ENCODE measurements at places on chromosomes 5 and 9.

DNA sequence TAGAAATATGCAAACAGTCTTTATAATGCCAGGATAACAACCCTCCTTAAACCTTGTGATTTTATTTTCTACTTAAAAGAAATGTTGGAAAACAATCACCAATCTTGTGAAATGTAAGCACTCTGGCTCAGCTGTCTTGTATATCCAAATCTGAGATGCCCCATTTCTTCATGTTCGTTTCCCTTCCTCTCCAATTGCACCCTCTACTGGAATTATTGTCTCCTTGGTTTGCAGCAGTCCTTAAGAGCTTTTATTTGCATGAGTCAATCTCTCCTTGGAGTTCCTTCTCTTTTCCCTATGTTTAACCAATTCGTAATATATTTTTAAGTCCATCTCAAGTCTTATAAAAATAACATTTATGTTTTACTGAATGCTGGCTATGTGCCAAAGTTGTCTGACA, 362.0 kb upstream of the CDH10 start:
- no peak for DNase-seq

GRCh38 chr9:135609366-135609955, 29.9 kb downstream of the GLT6D1 start:
- no peak for DNase-seq

- DNase-seq: no peak
Observed at GRCh38 chr9:38671372-38671731, 48.6 kb downstream of the FAM240B start.

DNA sequence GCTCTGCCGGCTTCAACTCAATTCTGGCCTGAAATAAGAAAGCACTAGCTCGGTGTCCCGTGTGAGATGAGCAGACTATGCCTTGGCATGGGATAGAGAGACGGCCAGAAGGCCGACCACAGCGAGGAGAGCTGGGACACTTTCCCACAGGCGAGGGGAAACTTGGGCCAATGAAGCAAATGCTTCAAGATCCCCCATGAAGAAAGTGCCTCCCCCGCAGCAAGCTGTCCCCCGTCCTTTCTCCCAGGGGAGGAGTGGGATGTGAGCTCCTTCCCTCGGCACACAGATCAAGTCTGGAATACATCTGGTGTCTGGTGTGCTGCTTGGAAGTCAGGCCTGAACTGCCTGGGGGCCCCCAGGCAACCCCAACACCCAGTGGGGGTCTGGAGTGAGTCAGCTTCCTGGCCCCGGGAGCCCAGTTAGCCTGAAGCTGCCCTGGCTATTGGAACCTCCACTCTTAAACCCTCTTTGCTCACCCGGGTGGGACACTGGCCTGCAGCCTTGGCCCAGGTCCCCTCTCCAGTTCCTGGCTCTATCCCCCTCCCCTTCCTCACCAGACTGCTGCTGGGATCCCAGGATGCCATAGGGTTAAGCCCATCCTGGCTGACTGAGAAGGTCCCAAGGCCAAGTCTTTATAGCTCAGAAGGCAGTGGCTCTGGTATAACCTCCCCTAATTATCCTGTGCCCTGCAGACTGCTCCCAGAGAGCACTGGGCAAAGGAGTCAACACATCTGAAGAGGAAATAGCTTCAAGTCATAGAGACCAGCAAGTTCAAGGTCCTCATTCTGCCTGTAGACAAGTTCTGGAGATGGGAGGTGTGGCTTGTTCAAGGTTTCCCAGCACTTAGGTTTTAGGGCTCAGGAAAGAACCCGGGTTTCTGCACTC, 205.3 kb downstream of the TTLL11 start:
- no peak for DNase-seq

DNA sequence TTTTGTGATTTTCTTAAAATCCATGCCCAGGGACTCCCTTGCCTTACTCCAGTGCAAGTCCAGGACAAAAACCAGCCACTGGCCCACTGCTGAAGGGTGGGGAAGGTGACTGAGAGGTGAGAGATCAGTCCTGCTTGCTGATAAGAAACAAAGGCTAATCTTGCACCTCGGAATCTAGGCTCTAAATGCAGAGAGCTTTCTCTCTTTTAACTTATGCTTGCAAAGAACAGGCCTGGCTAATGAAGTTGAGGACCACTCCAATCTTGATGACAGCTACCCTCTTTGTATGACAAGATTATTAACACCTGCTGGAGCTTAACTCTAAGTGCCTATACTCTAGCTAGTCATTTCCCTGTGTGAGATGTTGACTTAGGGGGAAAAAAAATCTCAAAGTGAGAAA, 8.8 kb downstream of the TLE1 start:
- DNase-seq: no peak

GRCh38 chr5:90168399-90168798, 241.2 kb downstream of the CETN3 start:
- DNase-seq: no peak

GRCh38 chr5:127647361-127647958, 1.4 kb upstream of the CTXN3 start:
- no peak for DNase-seq

DNA sequence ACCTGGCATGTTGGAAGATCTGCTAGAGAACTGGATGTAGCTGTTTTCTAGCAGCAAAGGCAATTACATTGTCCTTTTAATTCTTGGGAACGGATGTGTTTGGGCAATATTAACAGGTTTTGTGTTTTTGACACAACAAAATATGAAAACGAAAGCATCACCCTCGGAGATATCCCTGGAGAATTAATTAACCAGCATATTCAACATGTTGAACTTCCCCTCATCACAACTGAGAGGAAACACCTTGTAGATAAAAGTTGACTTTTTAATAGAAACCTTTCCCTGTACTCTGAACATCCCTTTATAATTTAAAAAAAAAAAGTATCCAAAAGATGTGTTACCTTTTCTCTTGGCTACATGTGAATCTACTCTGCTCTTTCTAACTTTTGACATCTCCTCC, 13.0 kb downstream of the SEMA6A start:
- DNase-seq: no peak

GRCh38 chr5:95778713-95779436, 43.7 kb downstream of the GLRX start:
- DNase-seq: peak; percentile 22

- DNase-seq: no peak
Observed at GRCh38 chr9:374736-375135, 160.1 kb downstream of the DOCK8 start.

DNA sequence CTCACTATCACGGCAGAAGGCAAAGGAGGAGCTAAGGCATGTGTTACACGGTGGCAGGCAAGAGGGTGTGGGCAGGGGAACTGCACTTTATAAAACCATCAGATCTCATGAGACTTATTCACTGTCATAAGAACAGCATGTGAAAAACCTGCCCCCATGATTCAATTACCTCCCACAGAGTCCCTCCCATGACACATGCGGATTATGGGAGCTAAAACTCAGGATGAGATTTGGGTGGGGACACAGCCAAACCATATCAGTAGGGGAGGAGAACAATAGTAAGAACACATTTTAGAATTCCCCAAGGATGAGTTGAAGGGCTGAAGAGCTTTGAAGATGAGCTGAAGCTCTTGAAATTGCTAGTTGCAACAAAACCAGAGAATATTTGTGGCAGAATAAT, 287.9 kb downstream of the SMARCA2 start:
- DNase-seq: no peak

DNA sequence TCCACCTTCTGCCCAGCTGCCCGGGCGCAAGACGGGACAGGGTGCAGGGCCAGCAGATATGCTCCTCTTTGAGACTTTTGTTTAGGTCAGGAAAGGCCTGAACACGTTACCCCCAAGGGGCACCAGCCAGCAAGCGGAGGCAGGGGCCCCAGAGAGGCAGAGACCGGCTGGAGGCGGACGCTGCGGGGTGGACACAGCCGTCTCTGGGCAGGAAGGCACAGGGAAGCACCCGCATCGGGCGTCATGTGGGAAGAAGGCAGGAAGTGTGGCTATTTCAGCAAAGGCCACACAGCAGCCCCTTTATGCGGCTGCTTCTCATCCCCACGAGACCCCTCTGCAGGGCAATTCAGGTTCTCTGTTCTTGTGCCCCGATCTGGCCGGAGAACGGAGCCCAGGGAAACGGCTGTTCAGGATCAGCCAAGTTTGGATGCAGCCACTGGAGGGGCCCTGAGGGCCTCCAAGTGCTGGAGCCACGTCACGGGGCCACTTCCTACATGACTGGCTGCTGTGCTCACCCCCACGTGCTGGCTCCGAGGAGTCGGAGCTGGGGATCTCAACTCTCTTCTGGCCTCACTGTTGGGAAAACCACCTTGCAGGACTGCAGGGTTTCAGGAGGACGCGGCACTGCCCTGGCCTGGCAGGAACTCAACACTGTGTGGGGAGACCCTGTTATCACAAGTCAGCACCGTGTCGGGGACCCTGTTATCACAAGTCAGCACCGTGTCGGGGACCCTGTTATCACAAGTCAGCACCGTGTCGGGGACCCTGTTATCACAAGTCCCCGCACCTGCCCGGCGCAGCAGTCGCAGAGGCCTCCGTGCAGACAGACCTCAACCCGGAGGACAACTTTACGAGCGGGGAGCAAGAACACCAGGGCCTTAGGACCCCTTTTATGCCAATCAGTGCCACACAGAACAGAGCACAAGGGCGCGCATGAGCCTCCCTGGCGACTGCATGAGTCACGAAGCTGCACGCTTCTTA, 44.4 kb downstream of the SLC12A7 start:
- no peak for DNase-seq

DNA sequence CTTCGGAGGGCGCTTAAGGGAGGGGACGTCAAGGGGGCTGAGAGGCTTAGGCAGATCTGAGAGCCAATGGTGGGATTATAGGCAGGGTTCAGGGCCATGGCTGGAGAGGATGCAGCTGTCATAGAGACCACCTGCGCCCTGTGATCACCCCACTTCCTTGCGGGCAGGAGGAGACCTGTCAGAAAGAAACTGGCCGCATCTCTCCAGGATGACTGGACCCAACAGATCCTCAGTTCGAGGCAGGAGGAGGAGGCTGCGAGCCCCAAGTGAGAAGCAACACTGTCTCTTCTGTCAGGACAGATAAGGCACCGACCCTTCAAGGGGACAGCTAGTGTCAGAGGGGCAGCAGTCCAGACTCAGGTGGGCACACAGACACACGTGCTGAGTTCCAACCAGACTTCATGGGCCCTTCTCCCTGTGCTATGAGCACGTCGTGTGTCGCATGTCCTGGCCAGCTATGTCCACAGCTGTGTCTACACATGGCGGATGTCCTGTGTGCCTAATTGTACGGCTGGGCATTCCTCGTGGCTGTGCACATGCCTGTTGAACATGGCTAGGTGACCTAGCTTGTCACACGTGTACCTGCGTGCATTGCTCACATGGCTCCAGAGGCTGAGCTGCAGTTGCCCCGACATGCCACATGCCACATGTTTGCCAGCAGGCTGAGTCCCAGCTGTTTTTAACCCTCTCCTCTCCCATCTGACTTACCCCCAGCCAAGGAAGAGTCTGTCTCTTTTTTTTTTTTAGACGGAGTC, 583 bp upstream of the AQP3 start:
- DNase-seq: no peak

DNA sequence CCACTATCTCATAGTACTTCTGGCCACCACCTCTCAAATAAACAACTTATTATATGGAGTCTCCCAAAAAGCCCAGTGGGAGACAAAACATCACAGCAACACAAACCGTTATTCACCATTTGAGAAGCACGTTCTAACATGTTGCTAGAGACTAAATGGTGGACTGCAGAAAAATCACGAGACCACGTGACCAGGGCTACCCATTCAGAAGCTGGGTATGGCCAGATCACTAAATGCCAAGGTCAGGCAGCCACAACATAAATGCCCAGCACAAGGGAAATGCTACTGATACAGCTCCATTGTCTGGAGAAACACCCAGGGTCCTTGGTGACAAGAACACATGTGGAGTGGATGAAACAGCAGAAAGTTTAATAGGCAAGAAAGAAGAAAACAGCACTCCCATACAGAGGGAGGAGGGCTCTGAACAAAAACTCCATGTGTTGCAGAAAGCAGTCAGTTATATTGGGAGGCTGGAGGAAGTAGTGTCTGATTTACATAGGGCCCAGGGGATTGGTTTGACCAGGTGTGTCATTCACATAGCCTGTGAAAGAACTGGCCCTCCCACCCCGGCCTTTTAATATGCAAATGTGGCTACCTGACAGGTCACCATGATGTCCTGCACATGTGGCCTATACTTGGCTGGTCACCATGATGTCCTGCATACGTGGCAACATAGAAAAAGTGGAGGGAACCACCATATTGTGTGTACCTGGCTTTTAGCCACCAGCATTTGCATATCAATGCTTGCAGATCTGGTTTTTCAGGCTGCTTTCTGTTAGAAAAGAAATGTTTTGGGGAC, 97.2 kb downstream of the TRIM36 start:
- DNase-seq: no peak

- no peak for DNase-seq
Observed at GRCh38 chr5:98144710-98145109, 628.8 kb upstream of the RGMB start.

DNA sequence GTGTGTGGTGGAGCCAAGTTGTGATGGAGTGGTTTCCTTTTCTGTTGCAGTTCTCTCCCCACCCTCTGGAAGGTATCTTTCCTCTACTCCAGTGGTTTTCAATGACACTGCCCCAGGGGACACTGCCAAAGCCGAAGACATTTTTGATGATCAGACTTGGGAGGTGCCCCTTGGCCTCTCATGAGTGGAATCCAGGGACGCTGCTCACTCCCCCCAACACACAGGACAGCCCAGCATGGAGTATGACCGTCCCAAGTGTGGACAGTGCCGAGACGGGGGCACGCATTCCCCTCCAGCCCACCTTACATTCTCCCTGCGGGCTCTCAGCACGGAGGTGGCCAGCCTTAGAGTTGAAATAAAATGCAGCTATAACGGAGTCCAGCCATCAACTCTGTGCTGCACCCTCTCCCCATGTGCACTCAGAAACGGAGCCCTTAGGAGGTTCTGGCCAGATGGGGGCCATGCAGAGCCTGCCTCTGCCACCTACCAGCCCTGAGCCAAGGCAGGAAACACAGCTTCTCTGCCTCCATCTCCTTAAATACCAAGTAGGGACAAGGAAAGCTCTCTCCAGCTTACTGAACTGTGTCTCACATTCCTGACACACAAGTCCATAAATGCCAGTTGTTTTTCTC, 150.8 kb downstream of the ROR2 start:
- no peak for DNase-seq

- no peak for DNase-seq
Observed at GRCh38 chr5:134578578-134579283, 53.3 kb downstream of the JADE2 start.

GRCh38 chr9:16316911-16317817, 553.3 kb downstream of the BNC2 start:
- no peak for DNase-seq

DNA sequence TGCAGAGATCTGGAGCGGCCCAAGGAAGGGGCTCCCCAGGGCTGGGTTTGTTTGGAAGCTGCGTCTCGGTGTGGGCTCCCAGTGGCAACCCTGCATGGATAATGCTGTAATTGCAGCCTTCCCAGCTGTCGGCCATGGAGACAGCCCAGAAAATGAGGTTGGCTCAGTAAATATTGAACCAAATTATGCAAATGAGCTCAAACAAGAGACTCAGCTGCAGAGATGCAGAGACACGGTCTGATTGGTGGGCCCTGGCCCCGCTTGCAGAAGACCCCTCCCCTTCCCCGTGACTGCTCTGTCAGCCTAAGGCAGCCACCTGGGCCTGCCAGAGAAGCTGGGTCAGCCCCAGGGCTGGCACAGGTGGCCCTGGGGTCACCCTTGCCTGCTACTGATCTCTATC, 75.9 kb downstream of the RAD23B start:
- DNase-seq: no peak

GRCh38 chr9:90092508-90092907, 487.7 kb downstream of the GADD45G start:
- DNase-seq: no peak

GRCh38 chr9:127847178-127847510, 7.3 kb downstream of the ENG start:
- no peak for DNase-seq

GRCh38 chr9:91403665-91404543, 19.7 kb downstream of the NFIL3 start:
- DNase-seq: no peak

- DNase-seq: no peak
Observed at GRCh38 chr5:89275066-89275855, 392.3 kb upstream of the MEF2C start.

Measured in immature natural killer cell (primary cell).